ENCODE measurements at places on chromosomes 4 and X.

- no peak for DNase-seq
Observed at GRCh38 chr4:98516441-98517217, 141.8 kb downstream of the TSPAN5 start.

- no peak for DNase-seq
Observed at GRCh38 chr4:181646864-181647263, 596.3 kb upstream of the TENM3 start.

DNA sequence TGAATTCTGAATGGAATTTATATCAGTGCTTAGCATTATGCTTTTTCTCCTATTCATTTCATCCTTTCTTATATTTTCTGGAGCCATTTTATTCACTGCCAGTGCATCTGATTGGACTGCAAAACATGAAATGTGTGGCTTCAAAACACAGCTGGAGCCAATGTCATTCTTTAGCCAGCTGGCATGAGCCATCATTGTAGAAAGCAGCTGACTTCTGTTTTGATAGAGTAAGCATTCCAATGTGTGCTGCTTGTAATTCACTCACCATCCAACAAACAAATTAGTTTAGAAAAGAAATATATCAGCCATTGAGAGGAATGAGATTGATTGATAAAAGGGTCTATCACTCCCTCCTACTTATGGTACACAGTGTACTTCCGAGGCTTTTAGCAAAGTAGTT lies 2616.0 kb downstream of the ARAP2 start:
- DNase-seq: no peak

DNA sequence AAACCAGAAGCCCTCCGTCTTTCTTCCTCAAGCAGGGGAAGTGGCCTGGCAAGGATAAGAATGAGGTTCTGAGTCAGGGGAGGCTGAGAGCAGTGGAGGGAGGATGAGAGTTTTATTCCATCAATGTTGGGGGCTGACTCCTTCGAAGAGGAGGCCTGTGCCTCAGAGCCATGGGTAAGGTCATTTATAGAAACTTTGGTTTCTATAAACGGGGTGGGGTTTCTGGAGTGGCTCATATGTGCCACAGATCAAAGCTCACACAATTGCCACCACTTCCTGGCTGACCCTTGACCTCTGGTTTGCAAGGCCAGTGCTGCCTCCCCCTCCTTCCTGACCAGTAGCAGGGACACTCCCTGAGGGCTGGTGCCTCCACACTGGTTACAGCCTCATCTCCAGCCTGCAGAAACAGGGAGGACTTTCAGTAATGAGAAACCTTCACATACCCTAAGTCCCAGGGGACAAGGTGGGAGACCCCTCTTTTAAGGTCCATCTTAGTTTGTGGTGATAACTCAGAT lies 166.0 kb downstream of the PDGFRA start:
- no peak for DNase-seq

DNA sequence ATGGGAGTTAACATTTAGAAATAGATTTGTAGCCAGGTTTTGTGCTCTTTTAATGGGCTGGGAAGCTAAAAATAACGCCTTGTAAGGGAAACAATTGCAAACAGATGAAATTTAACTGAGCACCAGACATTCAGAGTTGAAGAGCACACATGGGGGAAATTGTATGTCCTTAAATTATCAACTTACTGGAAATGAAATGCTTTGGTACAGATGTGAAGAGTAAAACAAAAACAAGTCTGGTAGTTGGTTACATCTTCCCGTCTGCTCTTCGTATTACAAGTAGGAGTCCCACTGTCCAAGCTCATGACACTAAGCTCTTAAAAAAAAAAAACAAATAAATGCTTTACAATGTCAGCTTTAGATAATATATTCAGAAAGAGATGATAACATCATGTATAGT lies 59.5 kb upstream of the RPA4 start:
- no peak for DNase-seq

DNA sequence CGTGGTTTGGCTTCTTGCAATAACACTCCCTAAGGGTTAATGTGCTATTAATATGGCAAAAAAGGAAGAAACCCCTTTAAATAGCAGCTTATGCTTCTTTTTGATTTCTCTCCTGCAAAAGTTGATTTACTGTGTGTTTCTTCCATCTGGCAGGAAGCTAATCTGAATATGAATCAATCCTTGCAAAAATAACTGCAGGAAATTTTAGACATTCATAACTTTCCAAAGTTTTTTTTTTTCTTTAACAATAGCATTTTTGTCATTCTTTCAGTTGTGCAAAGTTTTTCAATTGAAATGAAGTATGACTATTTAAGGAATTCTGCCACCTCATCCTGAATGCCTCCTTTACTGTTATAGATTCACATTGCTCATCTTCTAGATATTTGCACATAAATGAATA lies 115.6 kb downstream of the SPANXA1 start:
- DNase-seq: no peak

DNA sequence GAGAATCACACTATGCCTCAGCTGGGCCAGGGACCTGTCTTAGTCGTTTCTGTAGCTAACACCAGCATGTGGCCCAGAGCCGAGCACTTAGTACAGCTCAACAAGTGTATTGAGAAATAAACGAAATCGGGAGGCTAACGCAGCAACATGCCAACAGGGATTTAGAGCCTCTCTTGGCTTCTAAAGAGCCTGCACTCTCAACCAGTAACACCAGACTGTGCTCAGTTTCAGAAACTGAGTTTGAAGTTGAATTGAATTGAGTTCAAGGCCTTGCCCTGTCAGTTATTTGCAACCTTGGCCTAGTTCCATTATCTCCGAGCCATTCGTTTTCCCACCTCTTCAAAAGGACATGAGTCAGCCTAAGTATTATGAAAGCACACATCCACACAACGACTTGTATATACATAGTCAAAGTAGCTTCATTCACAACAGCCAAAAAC lies 71.3 kb upstream of the LDB2 start:
- DNase-seq: no peak

DNA sequence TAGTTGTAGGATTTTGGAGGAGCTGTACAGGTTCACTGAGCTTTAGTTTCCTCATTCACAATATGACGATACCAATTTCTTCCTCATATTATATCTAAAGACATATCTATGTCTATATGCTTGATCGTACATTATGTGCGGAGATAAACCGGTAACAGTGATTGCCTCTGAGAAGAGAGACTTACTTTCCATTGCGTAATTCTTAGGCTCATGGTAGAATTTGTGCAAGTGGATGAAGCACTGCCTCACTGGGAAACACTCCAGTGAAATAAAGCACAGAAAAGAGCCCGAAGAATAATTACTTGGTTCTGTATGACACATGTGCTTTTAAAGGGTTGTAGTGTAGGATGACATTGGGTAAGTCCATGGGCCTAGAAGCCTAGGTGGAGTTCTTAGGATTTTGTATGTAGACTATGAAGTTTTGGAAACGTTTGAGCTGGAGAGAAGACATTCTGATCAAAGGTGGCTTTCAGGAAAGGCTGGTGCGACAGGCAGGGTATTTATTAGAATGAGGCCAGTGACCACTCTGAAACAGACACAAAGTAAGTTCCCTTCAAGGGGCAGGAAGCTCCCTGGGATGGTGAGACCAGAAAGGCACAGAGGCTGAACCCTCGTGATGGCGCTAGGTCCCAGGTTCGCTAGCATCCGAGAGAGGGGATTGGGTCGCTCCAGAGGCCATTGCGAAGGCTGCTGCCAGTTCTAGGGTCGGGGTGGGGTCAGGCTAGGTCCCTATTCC lies 649 bp upstream of the VBP1 start:
- DNase-seq: peak; percentile 1

DNA sequence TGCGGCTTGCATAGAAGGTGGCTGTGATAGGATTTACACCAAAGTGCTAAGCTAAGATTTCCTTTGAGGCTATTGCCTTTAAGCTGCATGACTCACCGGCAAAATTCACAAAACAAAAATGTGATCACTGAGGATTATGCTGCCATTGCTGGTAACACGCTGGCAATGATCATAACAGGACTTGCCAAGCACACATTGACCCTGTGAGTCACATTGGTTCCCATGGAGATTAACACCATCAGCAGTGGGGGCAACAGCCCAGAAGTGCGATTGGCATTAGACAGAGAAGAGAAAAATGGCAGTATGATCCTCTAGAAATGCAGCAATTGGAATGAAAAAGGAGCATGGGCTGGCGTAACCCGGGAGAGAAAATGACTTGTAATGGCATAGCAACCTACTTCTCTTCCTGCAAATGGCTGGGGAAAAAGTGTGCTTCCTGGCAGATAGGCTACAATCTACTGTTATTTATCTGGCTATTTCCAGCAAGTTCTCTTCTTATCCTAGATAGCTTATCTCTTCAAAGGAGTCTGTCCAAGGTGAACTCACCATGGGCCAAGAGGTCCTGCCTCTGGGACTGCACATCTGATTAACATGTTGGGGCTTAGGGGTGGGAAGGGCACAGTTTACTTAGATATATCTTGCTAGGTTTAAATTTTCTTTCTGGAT lies 314.2 kb upstream of the IGFBP7 start:
- DNase-seq: no peak

DNA sequence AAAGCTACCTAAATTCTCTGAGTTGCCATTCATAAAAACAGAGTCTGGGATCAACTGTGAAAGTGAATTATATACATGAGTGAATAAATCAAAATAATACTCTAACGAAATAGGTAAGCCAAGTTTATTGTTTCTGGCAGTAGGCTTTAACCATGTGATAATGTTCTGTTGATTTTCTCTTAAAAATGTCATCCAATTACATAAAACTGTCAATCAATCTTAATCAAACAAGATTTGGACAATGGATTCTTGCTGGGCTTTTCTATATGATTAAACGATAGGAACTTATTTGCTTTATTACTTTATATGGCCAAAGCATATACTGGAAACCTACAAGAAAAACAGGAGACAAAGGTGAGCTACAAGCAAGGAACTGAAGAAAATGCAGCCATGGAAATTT lies 148.8 kb downstream of the INPP4B start:
- no peak for DNase-seq

DNA sequence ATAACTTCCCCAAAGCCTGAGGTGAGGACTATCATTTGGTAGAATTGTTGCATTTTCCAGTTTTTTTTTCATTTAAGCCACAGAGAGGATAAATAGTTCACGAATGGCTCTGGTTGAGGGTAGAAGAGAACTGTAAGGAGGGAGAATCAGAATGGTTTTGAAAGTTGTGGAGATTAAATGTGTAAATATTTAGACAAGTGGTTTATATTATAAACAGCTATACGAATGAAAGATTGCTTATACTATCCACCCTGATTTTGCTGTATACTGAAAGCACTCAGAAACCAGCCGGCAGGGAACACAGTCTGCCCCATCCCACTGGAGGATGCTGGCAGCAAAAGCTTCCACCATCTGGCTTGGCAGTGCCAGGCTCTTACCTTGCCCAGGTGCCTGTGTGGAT lies 341.1 kb downstream of the RAPGEF2 start:
- no peak for DNase-seq

- no peak for DNase-seq
Observed at GRCh38 chrX:39484159-39485068, 613.3 kb downstream of the BCOR start.

GRCh38 chr4:48604527-48604926 lies 114.5 kb downstream of the ZAR1 start:
- no peak for DNase-seq

GRCh38 chr4:131207589-131207988 lies 1941.5 kb upstream of the PCDH10 start:
- DNase-seq: no peak

DNA sequence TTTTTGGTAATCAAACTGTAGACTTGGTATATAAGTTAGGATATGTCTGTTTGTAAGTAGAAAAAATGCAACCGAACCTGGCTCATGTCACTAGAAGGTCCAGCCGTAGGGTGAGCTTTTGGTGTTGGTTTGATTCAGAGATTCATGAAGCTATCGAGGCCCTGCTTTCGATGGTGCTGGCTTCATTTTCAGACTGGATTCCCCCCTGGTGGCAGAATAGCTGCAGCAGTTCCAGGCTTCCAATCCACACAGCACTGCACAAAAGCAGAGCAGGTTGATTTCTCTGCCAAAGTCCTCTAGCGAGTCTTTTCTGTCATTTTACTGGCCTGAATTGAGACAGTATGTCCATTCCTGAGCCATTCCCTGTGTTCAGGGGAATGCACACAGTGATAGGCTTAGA lies 33.1 kb downstream of the PDK3 start:
- DNase-seq: no peak

- no peak for DNase-seq
Observed at GRCh38 chrX:118117741-118118140, 1.1 kb upstream of the KLHL13 start.

DNA sequence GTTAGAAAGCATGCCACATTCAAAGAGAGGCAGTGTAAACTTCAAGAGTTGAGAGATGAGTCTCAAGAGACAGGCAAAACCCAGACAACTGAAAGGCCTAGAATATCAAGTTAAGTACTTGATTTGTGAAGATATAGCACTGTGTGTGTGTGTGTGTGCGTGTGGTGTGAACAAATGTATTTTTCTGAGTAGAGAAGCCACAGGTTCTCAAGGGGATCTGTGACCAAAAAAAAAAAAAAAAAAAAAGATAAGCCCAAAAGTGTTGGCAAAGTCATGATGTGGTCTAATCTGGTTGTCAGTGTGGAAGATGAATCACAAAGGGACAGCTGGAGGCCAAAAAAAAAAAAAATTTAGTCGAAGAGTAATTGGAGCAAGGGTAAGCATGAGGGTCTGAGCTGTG lies 3.9 kb downstream of the RIPPLY1 start:
- no peak for DNase-seq

DNA sequence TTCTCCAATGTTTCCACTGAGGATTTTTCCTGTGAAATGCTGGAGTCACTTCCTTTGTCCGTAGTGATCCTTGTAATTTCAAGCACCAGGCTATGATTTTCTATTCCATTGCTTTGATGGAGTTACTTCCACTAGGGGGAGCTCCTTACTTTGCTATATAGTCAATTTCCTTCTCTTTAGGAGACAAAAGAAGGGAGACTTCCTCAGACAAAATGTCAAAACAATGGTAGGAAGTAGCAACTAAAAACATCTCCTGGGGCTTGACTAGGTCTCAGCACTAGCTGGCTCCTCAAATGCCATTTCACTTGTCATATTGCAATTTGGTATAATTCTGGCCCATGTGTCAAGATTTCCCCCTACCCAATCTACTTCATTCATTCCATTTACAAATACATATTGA lies 24.1 kb downstream of the ZCCHC12 start:
- no peak for DNase-seq

GRCh38 chrX:119467842-119468550 lies at the start of gene SLC25A5:
SLC25A5 (plus strand) TSS chrX:119468444; CDS start chrX:119468516, 72 bp downstream.
- peak; percentile 60 for DNase-seq

- DNase-seq: no peak
Observed at GRCh38 chr4:176306837-176307665, 12.7 kb upstream of the SPCS3 start.
